Heart right ventricle (tissue), 16 donors: ENCODE measurements at places on chromosomes 7 and 10.

GRCh38 chr7:12968836-12969422 lies 281.5 kb downstream of the ARL4A start:
- no peak for DNase-seq

- DNase-seq = no peak
Measured at GRCh38 chr7:158414486-158414961, 173.1 kb downstream of the PTPRN2 start.

DNA sequence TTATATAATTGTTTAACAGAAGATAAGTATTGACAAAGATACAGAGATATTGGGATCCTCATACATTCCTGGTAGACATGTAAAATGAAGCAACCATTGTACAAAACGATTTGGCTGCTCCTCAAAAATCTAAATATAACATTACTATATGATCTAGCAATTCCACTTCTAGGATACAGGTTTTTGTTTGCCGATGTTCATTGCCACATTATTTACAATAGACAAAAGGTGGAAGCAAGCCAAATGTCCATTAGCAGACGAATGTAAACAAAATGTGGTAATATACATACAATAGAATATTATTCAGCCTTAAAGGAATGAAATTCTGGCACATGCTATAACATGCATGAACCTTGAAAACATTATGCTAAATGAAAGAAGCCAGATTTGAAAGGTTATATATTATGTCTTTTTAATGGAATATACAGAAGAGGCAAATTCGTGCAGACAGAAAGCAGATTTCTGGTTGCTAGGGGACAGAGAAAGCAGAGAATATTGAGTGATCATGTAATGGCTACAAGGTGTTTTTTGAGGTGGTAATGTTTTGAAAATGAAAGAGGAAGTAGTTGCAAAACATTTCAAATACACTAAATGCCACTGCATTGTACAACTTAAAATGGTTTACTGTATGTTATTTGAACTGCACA lies 44.9 kb downstream of the POLR1F start:
- no peak for DNase-seq

DNA sequence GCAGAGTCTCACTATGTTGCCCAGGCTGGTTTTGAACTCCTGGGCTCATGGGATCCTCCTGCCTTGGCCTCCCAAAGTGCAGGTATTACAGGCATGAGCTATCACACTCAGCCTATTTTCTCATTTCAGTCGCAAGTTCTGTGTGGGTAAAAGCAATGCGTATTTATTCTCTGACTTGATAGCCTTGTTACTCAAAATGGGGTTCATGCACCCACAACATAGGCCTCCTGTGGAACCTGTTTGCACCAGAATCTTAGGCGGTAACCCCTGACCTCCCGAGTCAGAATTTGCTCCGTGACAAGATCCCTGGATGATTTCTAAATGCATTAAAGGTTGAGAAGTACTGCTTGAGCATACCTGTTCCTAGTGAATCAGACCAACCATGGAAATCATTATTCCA lies 7.3 kb downstream of the IL2RA start:
- no peak for DNase-seq
